Immature natural killer cell (primary cell): ENCODE measurements at places on chromosomes 1 and 21. TPM values are rescaled to one million over a fixed set of nuclear protein-coding genes. Genes with fewer than 3 reads are reported as not detected.

The OLIG1 gene
- not detected for polyA plus RNA-seq

The NFASC gene
- polyA plus RNA-seq = not detected

DNA sequence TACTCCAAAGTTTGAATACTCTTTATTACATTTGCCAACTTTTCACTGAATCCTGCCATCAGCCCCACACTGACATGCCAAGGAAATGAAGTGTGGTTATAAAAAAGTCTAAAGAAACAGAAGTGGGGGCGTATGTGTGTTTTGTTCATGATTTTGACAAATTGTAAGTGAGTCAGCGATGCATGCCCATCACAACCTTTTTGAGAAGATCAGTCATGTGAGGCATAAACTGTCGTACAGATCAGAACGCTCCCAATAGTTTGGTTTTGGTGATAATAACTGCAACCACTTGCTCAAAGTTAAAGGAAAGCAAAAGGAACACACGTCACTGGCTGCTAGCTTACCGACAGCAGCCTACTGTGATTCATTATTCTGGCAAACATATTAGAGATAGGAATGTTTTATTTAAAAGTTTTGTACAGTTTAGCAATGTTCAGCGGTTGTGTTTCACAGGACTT is 95.6 kb downstream of the RGS2 start:
- no peak overlapping the region for H3K27ac ChIP-seq
- peaks cover 2% of the 10 kb centered on the region for H3K27me3 ChIP-seq
- peaks cover 4% of the 10 kb centered on the region for H3K36me3 ChIP-seq
- H3K4me3 ChIP-seq = no peak overlapping the region
- H3K4me1 ChIP-seq = no peaks in the 10 kb centered on the region
- DNase-seq = no peak

GRCh38 chr1:88983791-88984559 is 8.5 kb downstream of the KYAT3 start:
- peaks cover 25% of the 10 kb centered on the region for H3K4me1 ChIP-seq
- H3K4me3 ChIP-seq = peak overlapping the region; percentile 72
- peak; percentile 66 for DNase-seq

DNA sequence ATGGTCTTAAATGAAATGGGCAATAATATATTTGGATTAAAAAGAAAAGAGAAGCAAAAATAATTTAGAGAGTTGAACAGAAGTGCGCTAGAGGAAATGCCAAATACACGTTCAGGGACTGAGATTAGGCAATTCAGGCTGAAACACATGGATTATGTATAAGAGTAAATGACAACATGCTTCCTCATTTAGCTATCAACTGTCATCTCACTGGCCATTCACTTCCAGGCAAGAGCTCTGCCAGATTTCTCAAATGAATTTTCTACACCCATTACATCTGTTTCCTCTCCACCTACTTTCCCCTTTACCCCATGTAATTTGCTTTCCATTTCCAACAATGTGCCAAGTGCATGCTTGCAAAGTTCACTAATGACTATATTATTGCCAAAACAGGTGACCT is 582.4 kb downstream of the LTN1 start:
- H3K4me3 ChIP-seq = no peak overlapping the region
- no peaks in the 10 kb centered on the region for H3K4me1 ChIP-seq
- no peak for DNase-seq

- H3K36me3 ChIP-seq = no peaks in the 10 kb centered on the region
- no peak for DNase-seq
- no peak overlapping the region for H3K27ac ChIP-seq
- H3K4me1 ChIP-seq = no peaks in the 10 kb centered on the region
- peaks cover 4% of the 10 kb centered on the region for H3K27me3 ChIP-seq
Measured at GRCh38 chr1:17795836-17796645, 40.9 kb downstream of the ACTL8 start.

DNA sequence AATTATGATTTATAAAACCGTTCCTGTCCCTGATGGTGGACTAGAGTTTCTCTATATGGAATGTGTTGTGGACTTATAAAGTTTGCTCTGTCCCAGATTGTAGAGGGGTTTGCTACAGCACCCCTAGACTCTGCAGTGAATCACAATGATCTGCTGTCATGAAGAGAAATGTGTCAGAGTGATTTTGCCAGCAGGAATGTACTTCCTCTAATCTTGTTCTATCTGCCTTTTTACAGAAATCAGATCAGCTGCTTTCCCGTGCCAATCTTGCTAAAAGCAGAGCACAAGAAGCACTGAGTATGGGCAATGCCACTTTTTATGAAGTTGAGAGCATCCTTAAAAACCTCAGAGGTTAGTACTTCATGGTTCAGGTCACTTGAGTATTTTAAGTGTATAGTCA is 52.0 kb downstream of the LAMC2 start:
- DNase-seq = no peak
- H3K4me1 ChIP-seq = no peaks in the 10 kb centered on the region
- no peak overlapping the region for H3K4me3 ChIP-seq
- H3K27me3 ChIP-seq = peaks cover 2% of the 10 kb centered on the region
- H3K27ac ChIP-seq = no peak overlapping the region
- no peaks in the 10 kb centered on the region for H3K36me3 ChIP-seq

DNA sequence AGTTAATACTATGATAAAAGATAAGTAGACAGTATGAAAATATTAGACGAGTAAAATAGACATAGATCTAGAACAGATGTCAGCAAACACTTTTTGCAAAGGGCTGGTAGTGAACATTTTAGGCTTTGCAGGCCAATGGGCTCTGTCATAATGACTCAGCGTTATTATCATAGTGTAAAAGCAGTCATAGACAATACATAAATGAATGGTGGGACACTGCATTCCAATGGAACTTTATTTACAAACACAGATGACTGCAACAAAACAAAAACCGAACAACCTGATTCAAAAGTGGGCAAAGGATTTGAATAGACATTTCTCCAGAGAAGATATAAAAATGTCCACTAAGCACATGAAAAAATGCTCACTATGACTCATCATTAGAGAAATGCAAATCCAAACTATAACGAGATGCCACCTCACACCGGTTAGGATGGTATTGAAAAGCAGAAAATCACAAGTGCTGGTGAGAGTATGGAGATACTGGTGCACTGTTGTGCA is 7.3 kb downstream of the GSTM5 start:
- no peak overlapping the region for H3K4me3 ChIP-seq
- no peak for DNase-seq

DNA sequence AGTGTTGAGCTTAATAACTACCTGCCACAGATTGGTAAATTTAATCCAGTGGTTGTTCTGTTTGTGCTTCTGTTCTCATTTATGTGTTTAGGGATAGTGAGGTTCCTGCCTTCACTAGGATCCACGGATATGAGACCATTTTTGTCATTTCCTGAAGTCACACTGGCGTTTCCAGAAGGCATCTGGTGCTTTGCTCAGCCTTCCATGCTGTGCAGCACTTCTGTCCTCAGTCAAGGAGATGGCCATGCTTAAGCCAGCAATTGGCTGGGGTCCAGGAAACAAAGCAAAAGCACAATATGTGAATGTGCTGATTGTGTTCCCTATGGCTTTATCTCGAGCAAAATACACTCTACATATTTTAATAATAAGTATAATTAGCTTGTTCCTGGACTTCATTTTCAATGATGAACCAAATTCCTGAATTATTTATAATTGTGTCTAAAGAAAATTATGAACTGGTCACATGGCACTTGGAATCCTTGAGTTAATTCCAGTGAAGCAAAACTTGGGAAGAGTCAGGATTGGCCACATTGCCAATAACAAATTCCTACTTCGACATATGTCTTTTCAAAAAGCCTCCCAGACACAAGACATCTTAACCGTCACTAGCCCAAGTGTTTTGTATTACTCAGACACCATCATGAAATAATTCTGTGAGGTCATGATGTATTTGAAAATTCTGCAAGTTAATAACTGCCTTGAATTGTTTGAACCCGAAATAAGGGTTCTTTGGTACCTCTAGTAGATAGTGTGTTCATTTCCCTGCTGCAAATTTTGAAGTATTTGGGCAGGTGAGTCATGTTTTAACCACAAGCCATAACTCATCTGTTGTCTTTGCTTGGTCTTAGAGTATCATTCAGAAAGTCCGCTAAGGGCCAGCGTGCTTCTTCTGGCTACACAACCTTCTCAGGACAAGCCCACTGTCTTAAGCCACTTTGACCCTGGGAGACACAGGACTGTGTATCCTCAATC is 412.4 kb downstream of the DISC1 start:
- no peak overlapping the region for H3K4me3 ChIP-seq
- no peak for DNase-seq
- H3K27me3 ChIP-seq = peaks cover 1% of the 10 kb centered on the region
- no peaks in the 10 kb centered on the region for H3K4me1 ChIP-seq
- no peak overlapping the region for H3K27ac ChIP-seq

GRCh38 chr1:21305155-21305899 is 15.1 kb upstream of the ECE1 start:
- H3K36me3 ChIP-seq = no peaks in the 10 kb centered on the region
- peaks cover 35% of the 10 kb centered on the region for H3K4me1 ChIP-seq
- no peaks in the 10 kb centered on the region for H3K27me3 ChIP-seq
- DNase-seq = no peak
- no peak overlapping the region for H3K27ac ChIP-seq
- no peak overlapping the region for H3K4me3 ChIP-seq

The TMEM54 gene
- polyA plus RNA-seq = not detected

The SMIM1 gene
- 0.96 TPM for polyA plus RNA-seq

DNA sequence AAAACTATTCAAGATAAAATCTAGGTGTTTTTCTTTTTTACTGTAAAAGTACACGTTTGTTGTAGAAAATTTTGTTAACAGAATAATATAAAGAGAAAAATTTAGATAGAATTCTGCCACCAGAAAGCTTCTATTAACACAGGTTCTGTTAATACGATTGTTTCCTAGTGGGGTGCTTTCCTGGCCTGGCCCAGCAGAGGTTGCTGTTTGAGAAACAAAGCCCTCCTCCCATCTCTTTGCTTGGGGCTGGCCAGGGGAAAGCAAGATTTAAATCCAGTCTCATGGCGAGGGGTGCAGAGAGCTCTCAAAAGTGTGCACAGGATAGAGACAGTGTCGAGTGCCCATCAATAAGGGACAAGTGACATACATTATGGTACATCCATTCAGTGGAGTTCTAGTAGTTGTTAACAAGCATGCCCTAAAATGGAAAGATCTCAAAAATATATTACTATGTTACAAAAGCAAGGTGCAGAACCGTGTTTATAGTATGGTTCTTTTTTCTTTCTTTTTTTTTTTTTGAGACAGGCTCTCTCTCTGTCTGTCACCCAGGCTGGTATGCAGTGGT is 14.6 kb upstream of the ACBD3 start:
- H3K36me3 ChIP-seq = no peaks in the 10 kb centered on the region
- H3K27ac ChIP-seq = no peak overlapping the region
- no peaks in the 10 kb centered on the region for H3K4me1 ChIP-seq
- no peak for DNase-seq

DNA sequence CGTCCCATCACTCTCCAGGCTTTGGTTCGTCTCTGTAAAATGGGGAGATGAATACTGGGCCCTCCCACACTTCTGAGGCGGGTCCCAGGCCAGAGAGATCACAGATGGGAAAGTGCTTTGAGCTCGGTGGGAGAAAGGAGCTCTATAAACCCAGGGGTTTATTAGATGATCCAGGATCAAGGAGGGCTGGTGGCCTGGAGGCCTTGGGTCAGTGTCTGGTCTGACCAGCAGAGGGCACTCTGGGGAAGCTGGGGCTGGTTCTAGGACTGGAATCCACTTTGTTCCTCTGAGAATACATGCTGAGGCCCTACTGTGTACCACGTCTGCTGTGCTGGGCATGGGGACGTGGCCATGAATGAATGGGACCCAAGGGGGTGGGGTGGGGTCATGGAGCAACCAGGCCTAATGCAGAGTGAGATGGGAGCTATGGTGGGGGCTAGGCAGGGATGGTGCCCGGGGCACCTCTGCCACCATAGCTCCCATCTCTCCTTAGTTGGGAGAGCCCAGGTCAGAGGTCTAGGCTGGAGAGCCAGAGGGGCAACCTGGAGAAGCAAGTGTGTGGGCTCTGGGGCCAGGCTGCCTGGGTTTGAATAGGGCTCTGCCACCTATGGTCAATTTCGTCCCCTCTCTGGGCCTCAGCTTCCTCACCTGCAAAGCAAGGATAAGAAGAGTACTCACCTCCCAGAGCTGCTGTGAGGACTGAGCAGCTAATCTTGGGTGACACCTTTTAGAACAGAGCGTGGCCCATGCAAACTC is 9.0 kb upstream of the FAM131C start:
- peaks cover 7% of the 10 kb centered on the region for H3K27me3 ChIP-seq
- H3K4me1 ChIP-seq = peaks cover 10% of the 10 kb centered on the region
- peak; percentile 66 for DNase-seq
- H3K4me3 ChIP-seq = no peak overlapping the region
- H3K27ac ChIP-seq = no peak overlapping the region

GRCh38 chr1:66439031-66439740 is 94.8 kb upstream of the SGIP1 start:
- no peak for DNase-seq
- H3K27me3 ChIP-seq = no peaks in the 10 kb centered on the region
- H3K4me1 ChIP-seq = peaks cover 16% of the 10 kb centered on the region
- H3K36me3 ChIP-seq = no peaks in the 10 kb centered on the region
- no peak overlapping the region for H3K27ac ChIP-seq
- no peak overlapping the region for H3K4me3 ChIP-seq

- no peak overlapping the region for H3K27ac ChIP-seq
- H3K4me3 ChIP-seq = no peak overlapping the region
- no peaks in the 10 kb centered on the region for H3K36me3 ChIP-seq
- no peaks in the 10 kb centered on the region for H3K4me1 ChIP-seq
- H3K27me3 ChIP-seq = no peaks in the 10 kb centered on the region
Measured at GRCh38 chr1:163774978-163775620, 453.3 kb downstream of the NUF2 start.

DNA sequence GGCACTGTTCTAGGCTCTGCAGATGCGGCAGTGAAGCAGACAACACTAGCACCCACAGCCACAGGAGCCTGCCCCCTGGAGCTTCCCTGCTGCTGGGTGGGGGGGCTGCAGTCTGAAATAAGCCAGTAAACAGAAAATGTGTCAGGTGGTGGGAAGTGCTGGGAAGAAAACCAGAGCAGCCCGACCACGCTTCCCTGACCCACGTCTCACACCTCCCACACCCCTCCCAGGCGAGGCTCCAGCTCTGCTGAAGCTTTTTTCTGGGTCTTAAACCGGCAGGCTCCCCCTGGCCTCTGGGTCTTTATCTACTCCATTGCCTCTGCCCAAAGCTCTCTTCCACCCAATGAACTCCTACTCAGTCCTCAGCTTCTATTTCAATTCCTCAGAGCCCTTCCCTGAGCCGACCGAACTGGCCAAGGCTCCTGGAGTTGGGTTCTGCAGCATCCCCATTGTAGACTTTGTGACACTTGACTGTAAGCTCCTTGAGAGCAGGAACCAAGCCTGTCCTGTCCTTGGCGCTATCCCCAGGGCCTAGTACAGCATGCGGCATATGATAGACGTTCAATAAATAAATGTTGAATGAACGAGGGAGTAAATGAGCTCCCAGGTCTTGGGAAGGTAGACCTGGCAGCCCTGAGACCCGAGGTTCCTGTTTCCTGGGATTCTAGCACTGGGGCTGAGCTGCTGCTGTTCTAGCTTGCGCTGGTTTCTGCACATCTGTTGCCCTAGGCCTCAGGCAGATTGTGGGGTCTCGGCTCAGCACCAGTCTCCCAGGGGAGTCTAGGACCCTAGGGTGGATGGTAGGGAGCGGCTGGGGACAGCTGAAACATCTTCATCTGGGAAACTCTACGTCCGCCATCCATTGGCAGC is 18.4 kb downstream of the MIIP start:
- H3K4me1 ChIP-seq = peaks cover 1% of the 10 kb centered on the region
- no peaks in the 10 kb centered on the region for H3K36me3 ChIP-seq
- H3K27ac ChIP-seq = no peak overlapping the region
